Endodermal cell (in vitro differentiated cells): ENCODE measurements at places on chromosomes 5 and 9. TPM values are rescaled to one million over a fixed set of nuclear protein-coding genes. Genes with fewer than 3 reads are reported as not detected.

DNA sequence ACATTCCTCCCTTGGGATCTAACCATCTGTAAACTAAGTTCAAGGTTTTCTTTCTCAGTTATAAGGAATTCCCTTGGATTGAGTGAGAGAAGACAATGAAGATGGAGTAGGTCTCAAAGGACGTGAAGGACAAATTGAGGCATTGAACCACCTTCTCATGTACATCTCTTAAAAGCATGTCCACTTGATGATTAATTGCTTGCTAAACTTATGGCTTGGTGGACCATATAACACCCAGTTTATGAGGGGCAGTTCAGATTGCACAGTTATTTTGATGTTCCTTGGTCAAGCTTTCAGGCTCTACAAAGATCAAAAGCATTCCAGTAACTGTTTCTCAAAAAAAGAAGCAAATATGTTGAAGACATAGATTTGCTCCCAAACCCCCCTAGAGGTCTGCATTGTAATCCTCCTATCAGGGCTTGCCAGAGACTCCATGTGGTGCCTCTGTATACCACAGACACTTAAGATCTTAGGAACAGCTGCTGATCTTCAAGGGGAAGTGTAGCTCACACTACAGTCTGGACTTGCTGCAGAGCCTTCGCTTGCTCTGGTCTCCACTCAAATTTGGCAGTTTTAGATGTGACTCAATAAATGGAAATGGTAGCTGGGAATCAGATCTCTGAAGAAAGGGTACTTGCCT is 56.9 kb upstream of the ALDH1A1 start:
- peak; percentile 54 for DNase-seq

GRCh38 chr5:72618708-72619107 is 111.5 kb upstream of the ZNF366 start:
- DNase-seq, result no peak

- DNase-seq, result no peak
Measured at GRCh38 chr9:121721058-121721350, 69.6 kb downstream of the DAB2IP start.

DNA sequence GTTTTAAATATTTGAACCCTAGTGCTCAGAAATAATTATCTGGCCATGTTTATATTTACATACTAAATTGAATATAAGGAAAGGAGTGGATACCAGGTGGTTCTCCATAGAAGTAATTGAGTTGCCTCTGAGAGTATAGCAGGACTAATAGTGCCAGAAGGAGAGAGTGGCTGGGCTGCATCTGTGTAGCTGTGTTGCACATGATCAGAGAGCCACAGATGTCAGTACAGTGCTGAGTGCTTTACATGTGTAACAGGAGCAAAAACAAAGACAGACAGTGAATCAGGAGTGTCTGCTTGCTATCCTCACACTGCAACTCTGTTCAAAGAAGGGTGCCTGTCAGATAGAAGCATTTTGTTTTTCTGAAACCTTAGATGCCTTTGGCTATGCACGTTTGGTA is 353.9 kb upstream of the PAPPA start:
- DNase-seq, result no peak

DNA sequence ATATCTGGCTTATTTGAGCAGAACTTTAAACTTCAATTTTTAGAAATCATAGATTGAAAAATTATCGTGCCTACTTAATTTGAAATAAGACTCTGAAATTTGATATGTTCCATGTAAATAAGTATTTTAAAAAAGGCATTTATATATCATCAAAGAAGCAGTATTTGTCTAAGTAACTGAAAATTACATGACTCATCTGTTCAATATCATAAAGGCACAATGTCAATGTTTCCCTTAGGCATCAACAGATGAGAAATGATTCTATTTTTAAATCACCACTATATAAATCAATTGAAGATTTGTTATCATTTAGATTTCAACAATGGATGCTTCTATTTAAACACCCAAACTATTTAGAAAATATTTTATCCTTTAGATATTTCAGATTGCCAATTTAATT is 142.9 kb upstream of the POU5F2 start:
- no peak for DNase-seq

DNA sequence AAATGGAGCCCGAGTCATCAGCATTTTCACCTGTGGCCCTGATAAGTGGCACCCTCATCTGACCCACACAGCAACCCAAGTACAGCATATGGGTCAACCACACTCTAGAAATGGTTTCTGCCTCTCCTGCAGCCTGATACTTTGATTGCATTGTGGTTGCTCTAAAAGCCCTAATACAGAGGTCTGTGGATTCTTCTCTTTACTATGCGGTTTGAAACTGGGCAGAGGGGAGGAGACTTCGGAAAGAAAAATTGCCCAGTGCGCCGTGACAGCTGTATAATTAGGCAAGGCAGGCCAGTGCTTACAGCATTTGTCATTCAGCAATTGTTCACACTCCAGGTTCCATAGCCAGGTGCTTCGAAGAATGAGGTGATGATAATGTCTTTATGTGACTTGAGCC is 361.0 kb downstream of the NFIB start:
- no peak for DNase-seq

DNA sequence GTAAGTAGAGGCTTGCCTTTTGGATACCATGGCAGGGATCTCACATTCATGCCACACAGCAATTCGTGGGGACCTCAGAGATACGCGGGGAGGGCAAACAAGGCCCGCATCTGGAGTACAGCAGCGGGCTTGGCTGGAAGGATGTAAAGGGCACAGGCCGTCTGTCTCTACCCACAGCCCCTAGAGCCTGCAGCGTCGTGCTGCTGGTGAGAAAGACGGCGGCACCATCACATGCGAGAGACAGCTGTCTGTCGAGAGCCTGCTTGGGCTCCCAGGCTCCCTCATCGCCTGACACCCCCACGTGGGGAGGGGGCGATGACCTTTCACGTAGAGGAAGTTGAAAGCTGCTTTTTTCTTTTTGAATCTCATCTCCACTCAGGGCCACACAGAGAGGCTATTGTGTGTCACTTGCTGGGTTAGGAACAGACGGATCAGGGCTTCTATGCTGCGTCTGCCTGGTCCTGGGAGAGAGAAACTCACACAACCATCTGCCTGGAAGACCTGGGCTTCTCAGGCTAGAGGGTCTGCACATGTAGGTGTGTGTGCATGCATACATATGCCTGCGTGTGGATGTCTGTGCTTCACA is 134.6 kb upstream of the PPP1R26 start:
- DNase-seq, result no peak

GRCh38 chr5:125814119-125814518 is 609.1 kb upstream of the GRAMD2B start:
- no peak for DNase-seq

DNA sequence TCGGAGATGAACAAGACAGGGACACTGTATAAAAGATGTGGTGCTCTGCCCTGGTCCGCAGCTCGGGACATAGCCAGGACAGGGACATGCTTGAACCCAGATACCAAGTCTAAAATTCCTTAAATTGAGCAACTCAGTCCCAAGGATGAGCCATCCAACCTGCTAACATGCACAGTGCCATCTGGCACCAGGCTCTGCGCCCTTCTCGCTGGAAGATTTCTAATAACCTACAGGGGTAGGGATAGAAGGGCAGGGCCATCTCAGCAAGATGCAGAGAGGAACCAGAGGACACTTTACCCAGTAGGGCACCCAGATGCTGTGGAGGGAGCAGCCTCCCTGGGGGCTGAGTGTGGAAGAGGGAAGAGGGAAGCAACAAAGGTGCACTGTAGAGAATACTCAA is 60.1 kb downstream of the SEMA4D start:
- DNase-seq, result no peak

- DNase-seq, result no peak
Measured at GRCh38 chr5:66558560-66558959, 37.6 kb upstream of the MAST4 start.

- no peak for DNase-seq
Measured at GRCh38 chr9:72753266-72753893, 199.5 kb downstream of the ALDH1A1 start.

DNA sequence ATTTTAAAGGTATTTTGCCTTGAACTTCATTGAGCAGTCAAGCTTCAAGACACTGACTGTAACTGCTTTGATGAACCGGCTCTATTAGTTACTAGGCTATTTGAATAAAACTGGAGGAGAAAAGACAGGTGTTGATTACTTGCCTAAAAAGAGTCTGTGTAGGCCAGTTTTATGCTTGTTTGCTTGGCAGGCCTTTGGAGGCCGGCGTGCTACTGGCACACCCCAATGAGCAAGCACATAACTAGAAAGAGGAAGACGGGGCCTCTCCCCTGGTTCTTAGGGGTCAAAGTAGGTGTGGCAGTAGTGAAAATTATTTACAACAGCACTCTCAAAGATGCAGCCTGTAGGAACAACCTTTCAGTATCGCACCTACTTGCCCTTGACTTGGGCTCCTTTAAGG is 2.1 kb upstream of the ZFR start:
- no peak for DNase-seq

DNA sequence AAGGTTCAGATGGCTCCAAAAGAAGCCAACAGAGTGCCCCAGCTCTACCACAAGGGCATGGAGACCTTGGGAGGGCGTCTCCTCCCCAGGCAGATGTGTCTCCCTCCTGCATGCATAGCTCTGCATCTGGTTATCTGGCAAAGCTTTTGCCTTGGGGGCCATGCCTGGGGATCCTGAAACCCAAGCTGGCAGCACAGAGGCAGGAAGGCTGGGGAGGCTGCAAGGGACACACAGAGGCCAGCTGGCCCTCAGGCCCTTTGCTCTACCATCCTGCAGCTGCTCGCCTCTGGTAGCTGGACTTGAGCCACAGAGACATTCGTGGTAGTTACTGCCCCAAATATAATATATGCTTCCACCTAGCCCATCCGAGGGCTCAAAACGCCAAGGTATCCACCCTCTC is 3.9 kb downstream of the SEPTIN8 start:
- no peak for DNase-seq

DNA sequence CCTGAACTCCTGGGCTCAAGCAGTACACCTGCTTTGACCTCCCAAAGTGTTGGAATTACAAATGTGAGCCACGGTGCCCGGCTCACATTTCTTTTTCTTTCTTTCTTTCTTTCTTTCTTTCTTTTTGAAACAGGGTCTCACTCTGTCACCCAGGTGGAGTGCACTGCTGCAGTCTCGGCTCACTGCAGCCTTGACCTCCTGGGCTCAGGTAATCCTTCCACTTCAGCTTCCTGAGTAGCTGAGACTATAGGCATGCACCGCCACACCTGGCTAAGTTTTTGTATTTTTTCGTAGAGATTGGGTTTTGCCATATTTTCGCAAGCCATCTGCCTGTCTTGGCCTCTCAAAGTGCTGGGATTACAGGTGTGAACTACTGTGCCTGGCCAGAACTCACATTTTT is 183.7 kb downstream of the CCDC171 start:
- DNase-seq, result no peak

DNA sequence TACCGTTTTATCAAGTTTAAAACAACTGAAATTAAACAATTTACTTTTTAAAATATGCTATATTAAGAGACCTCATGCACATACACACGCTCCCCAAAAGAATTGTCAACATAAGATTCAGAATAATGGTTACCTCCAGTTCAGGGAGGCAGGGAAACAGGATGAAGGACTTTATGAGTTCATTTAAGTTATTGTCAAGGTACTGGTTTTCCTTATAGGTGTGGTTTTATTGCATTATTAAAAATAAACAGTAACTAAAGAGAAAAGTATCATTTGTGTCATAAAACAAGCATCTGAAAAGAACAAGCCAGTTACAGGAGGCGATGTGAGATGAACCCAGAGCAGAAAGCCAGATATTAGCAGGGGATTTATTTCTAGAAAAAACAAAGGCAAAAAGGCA is 2376.7 kb downstream of the MAT2B start:
- no peak for DNase-seq

DNA sequence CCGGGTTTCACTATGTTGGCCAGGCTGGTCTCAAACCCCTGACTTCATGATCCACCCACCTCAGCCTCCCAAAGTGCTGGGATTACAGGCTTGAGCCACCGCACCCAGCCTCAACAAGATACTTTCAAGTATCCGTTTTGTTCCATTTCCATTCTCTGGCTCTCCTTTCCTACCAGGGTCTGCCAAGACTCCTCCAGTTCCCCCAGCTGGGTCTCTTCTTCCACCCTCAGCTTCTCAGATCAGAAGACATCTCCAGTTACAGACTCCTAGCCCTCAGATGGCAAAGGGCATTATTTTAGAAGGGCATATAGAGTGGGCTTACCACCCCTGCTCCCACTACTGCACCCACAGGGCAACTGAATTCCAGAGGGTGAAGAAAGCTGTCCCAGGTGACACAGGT is 1.5 kb upstream of the PDGFRB start:
- DNase-seq, result no peak

DNA sequence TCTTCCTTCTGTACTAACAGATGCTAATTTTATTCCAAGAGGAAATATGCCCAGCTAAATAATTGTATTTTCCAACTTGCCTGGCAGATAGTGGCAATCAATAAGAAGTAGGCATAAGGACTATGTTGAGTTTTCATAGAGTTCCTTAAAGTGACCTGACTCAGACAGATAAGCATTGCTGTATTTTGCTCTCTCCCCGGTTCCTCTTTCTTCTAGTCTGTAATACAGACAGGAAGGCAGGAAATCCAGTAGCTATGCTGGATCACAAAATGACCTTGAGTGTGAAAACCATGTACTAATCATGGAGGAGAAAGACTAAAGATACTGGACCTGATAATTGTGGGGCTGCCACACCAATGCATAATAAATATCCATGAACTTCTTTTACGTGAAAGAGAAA is 701.7 kb downstream of the CETN3 start:
- no peak for DNase-seq

GRCh38 chr9:20405078-20405477 is 217.2 kb downstream of the MLLT3 start:
- no peak for DNase-seq

DNA sequence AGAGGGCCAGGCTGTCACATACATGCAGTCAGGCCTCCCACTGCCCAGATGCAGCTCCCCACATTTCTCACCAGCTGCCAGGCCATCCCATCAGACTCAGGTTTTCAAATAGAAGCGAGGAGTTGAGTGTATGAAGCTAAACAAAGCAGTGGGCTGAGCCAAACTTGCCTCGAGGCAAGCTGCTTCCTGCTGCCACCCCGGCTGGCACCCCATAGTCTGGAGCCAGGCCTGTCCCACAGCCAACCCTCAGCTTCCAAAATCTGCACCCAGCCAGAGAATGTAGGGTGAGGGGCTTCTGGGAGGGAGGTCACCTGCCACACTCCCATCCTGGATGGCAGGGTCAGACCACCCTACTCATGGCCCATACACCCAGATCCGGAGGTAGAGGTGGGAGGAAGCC is 22.3 kb upstream of the ALDH1B1 start:
- no peak for DNase-seq

DNA sequence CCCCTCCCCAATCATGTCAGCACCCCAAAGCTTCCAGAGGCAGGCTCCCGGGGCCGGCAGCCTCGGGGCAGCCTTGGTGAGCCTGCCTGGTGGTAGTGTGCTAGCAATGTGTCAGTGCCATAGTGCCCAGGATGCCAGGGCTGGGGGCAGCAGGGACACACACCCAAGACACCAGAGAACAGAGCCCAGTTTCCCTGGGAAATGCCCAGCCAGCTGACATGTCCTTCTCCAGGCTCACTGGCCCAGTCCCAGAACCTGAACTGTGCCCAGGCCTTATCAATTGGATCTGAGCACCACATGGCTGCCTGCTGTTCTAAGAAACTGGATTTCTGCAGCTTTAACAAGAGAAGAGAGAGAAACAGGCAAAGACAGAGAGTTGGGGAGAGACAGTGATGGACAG is 74.9 kb upstream of the LRRTM2 start:
- DNase-seq, result no peak

- DNase-seq, result no peak
Measured at GRCh38 chr9:95189251-95190098, 128.0 kb downstream of the FANCC start.

GRCh38 chr5:109701792-109702191 is 12.1 kb downstream of the MAN2A1 start:
- no peak for DNase-seq

Gene B4GALT7
- 28.7 and 33.7 TPM in 2 replicates for total RNA-seq

Gene CTXN3
- not detected in 3 replicates for total RNA-seq

Gene TMC1
- total RNA-seq, result not detected in 3 replicates

Gene SGCD
- 0.04 and 0.07 TPM in 2 replicates for total RNA-seq

Gene PTTG1
- 162 to 182 TPM (median 166 TPM) in 3 replicates for total RNA-seq

Gene ORM2
- 0.80 to 0.84 TPM in 2 of 3 replicates, not detected in the other for total RNA-seq
